ENCODE measurements at places on chromosomes 12 and 14.

DNA sequence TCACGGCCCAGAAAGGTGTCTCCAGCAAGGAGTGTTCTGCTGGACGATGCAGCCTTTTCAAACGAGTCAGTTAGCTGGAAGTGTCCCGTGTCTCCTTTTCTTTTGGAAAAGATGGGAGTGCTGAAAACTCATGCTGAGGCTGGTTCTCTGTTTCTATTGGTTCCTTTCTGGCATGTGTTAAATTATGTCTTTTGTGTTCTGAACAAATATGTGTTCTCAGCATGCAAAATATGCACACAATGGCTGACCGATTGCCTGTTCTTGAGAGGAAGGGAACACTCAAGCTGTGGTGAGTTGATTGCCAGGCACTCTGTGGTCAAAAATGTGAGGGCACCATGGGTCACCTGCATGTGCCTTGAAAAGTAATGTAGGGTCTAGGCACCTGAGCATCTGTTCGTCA, 181.3 kb downstream of the CACNA1C start:
- no peak for DNase-seq

GRCh38 chr12:34286483-34286882, 264.2 kb downstream of the ALG10 start:
- DNase-seq = no peak

DNA sequence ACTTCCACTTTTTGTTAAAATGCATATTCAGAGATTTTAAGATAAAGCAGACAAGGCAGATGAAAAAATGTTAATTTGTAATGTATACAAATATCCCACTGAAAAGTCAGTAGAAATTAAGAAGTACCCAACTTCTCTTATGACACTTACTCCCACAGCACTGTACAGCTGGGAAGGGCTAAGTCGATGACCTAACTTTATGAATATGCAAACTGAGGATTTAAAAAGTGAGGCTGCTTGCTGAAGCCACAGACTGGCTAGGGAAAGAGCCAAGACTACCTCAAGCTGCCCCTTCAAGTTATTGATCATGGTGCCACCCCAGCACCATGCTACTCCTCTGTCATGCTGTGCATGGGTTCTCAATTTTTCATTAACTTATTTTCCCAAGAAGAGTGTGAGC, 17.0 kb downstream of the PPM1H start:
- no peak for DNase-seq

GRCh38 chr12:63867053-63867452, 22.6 kb downstream of the SRGAP1 start:
- no peak for DNase-seq

DNA sequence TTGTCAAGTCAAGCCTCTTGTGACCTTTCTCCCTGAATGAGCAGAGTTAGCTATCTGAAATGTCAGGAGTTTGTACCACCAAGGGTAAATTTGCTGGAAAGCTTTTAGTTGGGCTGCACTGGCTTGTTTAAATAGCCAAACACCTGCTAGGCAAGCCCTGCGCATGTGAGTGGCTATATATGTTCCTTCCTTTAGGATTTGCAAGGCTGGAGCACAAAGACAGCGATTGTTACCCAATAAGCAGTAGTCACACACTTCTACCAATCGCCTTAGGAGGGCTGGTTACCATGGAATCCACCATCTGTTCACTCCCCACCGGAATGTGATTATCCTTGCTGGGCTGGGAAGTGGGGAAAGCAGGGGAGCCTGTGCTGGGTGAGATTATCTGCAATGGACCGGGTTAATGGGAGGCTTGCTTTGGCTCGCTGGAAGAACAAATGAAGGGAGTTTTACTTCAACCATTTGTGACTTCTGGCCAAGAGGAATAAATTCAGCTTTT, 102.5 kb downstream of the FGD4 start:
- no peak for DNase-seq

GRCh38 chr14:85572845-85573244, 42.9 kb downstream of the FLRT2 start:
- no peak for DNase-seq

Data from stimulated activated CD4-positive, alpha-beta T cell treated with anti-CD3 and anti-CD28 coated beads, TNF-alpha, amount 100 ng/mL, for 1 hour (primary cell).